Vagina (tissue), 2 donors: ENCODE measurements at places on chromosomes 16 and 17.
A peak's percentile ranks its signal among the peaks of the same experiment; 100 is the strongest.

GRCh38 chr16:15494236-15494635 is 59.8 kb downstream of the BMERB1 start:
- no peak for DNase-seq

GRCh38 chr17:10177913-10178505 is 20.4 kb downstream of the GAS7 start:
- DNase-seq: no peak

DNA sequence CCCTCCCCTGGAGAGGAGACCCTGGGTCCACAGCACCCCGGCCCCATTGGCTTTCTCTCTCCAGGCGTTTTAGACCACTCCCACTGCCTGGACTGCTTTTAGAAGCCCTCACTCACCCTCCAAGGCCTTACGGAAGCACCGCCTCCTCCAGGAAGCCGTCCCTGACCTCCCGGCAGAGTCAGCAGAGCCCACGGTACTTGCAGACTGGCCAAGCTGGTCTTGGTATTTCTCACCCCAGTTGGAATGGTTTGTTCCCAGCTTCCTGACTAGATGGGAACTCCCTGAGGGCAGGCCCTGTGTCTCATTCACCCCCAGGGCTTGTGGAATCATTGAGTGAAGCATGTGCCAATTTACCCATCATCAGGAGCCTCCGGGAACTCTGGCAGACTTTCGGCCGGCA is 9.2 kb downstream of the SCGB1C2 start:
- DNase-seq: no peak

- DNase-seq: no peak
Observed at GRCh38 chr17:64653325-64653984, 8.7 kb downstream of the SMURF2 start.

DNA sequence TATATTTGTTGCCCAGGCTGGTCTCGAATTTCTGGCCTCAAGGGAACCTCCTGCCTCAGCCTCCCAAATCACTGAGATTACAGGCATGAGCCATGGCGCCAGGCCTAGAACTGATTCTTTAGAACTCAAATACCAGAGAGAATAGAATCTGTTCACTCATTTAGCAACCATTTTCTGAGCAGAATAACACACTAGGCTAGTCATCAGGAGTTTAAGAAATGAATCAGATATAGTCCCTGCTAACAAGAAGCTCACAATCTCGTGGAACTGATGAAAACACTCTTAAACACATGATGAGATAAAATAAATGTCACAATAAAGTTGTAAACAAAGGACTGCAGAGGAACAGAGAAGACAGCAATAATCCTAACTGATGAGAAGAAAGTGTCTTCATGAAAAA is 55.8 kb upstream of the ADCY9 start:
- DNase-seq: no peak

DNA sequence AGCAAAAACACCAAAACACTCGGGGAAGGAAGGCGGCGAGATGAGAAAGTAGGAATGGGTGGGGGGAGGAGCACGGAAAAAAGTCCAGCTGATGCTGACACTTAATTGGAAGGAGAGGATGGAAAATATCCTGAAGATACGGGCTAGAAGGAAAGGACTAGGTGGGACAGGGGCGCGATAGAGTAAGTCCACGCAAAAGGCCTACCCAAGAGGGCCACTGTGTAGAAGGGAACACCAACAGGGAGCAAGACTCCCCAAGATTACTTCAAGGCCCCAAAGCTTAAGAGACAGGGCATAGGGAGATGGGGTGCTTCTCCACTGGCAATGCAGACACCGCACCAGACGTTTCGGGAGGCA is 736 bp downstream of the APPBP2 start:
- peak; percentile 87 for DNase-seq

DNA sequence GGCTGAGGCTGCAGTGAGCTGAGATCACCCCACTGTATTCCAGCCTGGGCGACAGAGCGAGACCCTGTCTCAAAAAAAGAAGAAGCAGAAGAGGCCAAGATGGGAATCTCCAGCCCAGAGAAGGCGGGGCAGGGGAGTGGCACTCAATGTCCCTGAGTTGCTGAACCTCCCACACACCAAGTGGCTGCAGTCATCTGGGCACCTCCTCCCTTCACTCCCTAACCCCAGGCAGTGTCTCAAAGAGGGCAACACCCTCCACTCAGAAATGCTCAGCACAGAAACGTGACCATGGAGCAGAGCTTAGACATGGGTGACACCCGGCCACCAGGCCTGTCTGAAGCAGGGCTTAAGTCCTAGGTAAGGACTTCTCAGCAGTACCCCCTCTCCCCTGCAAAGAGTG is 36.3 kb upstream of the BCAR1 start:
- DNase-seq: no peak

GRCh38 chr17:46003907-46004748 is 5.1 kb downstream of the STH start:
- DNase-seq: no peak

GRCh38 chr16:19274165-19274797 is 11.2 kb upstream of the CLEC19A start:
- no peak for DNase-seq

GRCh38 chr17:70060415-70060814 is 14.6 kb upstream of the KCNJ16 start:
- DNase-seq: no peak

DNA sequence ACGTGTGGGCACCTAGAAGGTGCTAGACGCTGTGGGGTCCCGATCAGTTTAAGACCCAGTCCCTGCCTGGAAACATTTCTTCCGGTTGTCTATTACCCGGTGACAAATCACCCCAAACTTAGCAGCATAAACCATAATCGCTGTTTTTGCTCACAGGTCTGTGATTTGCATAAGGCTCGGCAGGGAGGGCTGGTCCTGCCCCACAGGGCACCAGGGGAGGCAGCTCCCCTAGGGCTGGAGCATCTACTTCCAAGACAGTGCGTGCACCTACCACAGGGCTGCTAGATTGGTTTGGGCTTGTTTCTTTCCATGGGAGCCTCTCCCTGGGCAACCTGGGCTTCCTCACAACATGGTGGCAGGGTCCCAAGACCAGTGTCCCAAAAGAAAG is 214.5 kb upstream of the CIBAR2 start:
- no peak for DNase-seq

DNA sequence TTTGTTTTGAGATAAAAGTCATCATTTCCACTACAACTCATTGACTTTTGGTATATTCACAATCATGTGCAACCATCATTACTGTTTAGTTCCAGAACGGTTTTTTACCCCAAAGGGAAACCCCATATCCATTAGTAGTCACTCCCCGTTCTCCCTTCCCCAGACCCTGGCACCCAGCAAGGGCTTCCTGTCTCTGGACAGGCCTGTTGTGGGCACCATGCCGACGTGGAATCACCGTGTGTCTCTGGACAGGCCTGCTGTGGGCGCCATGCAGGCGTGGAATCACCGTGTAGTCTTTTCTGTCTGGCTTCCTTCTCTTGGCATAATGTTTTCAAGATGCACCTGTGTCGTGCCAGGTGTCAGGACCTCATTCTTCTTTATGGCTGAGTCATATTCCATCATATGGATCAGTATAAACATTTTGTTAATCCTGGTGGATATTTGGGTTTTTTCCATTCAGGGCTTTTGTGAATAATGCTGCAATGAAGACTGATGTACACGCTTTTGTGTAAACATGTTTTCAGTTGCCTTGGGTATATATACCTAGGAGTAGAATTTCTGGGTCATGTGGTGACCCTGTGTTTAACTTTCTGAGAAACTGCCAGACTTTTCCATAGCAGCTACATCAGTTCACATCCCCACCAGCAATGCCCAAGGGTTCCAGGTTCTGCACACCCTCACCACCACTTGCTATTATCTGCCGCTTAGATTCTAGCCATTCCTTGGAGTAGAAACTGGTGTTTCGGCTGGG is 19.1 kb downstream of the ENDOV start:
- DNase-seq: no peak

GRCh38 chr17:49582789-49583188 is 7.1 kb downstream of the NXPH3 start:
- DNase-seq: no peak

DNA sequence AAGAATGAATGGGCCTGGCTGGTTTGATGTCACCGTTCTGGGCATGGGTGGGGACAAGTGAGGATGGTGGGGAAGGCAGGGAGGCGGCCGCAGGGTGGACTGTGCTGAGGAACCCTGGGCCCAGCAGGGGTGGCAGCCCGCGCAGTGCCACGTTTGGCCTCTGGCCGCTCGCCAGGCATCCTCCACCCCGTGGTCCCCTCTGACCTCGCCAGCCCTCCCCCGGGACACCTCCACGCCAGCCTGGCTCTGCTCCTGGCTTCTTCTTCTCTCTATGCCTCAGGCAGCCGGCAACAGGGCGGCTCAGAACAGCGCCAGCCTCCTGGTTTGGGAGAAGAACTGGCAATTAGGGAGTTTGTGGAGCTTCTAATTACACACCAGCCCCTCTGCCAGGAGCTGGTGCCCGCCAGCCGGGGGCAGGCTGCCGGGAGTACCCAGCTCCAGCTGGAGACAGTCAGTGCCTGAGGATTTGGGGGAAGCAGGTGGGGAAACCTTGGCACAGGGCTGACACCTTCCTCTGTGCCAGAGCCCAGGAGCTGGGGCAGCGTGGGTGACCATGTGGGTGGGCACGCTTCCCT is 6.5 kb upstream of the SERPINF1 start:
- no peak for DNase-seq

GRCh38 chr16:88295671-88296436 is 86.9 kb upstream of the ZNF469 start:
- DNase-seq: no peak

DNA sequence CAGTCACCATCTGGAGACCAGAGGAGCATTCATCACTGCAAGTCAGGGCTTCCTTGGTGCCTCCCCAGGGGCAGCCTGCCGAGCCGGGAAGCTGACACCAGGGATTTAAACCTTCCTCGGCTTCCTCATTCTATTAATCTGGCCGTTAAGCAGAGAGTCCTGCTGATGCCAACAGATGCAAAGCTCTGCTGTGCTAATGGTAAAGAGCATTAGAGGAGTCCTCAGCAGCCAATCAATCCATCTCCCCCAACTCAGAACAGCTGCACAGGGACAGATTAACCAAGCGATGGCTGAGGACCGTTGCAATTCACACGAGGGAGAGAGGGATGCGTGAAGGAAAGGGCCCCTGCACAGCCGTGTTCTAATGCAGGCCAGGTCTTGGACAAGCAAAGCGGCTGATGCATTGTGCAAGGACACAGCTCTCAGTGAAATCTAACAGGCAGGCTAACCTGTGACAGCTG is 116.6 kb downstream of the XYLT1 start:
- DNase-seq: no peak

DNA sequence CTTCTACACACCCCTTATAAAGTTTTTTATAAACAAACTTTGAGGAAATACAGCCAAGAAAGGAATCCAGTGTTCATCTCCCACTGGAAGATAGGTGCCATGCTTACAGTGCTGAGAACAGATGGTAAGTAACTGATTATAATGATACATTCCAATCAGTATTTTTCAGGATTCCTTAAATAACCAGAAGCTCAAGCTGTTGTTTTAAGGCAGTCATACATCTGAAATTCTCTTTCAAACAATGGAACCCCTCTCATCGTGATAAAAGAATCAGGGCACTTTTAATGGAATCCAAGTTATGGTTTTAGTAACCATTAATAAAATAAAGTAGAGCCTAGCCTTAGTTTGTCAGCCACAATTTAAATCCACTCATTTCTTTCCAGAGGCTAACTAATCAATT is 56.1 kb upstream of the STAC2 start:
- DNase-seq: no peak

- no peak for DNase-seq
Observed at GRCh38 chr16:10750793-10751192, 7.2 kb downstream of the NUBP1 start.

GRCh38 chr17:82587234-82588086 is 60.8 kb downstream of the WDR45B start:
- DNase-seq: no peak

DNA sequence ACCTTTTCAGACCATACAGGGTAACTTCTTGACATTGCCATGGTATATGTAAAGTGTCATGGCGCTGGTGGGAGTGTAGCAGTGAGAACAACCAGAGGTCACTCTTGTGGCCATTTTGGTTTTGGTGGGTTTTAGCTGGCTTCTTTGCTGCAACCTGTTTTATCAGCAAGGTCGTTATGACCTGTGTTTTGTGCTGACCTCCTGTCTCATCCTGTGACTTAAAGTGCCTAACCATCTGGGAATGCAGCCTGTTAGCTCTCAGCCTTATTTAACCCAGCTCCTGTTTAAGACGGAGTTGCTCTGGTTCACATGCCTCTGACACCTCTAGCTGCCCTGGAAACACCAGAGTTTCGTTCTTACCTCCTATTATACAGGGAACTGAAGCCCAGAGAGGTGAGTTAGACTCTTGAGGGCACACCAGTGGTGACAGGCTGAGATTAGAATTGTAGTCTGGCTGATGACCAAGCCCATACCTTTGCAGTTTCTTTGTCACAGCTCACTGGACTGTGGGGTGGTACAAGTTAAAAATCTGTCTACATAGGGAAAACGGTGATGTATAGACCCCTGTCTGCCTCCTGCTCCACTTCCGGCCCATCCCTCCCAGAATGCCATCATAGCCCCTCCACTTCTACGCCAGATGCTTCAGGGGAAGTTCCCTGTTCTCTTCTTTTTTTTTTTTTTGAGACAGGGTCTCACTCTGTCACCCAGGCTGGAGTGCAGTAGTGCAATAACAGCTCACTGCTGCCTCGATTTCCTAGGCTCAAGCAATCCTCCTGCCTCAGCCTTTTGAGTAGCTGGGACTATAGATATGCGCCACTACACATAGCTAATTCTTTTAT is 21.0 kb downstream of the KSR1 start:
- DNase-seq: no peak

DNA sequence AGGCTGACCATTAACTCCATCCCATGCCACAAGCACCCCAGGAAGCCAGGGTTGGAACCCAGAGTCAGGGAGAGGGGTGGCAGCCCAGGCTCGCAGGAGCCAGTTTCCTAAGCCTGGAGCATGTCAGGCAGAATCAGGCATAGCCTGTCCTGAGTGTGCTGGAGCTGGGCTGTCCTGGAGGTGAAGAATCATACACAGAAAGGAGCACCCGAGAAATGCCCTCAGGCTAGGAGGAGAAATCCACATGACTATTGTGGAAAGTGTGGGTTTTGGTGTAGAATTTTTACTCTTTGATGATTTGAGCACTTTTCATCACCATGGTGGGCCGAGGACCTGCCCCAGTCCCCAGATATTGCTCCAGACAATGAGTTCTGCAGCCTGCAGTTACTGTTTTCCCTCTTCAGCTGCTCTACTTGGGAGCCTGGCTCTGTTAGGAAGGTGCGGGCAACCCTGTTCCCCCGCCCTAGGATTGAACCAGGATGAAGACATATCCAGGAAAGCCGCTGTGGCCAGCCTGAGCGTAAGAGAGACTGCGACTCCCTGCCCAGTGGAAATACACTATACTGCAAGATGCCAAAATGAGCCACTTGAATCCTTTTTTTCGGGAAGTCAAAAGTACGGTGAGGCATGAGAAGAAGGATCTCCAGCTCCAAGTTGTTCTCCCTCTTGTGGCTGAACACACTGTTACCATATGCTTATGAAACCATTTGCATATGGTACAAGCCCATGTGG is 29.0 kb upstream of the HEATR6 start:
- DNase-seq: no peak

- no peak for DNase-seq
Observed at GRCh38 chr16:2983706-2984136, 3.5 kb upstream of the PKMYT1 start.

- DNase-seq: no peak
Observed at GRCh38 chr16:11361701-11362451, 16.6 kb downstream of the RMI2 start.
